ENCODE measurements at places on chromosomes 7 and 10.

DNA sequence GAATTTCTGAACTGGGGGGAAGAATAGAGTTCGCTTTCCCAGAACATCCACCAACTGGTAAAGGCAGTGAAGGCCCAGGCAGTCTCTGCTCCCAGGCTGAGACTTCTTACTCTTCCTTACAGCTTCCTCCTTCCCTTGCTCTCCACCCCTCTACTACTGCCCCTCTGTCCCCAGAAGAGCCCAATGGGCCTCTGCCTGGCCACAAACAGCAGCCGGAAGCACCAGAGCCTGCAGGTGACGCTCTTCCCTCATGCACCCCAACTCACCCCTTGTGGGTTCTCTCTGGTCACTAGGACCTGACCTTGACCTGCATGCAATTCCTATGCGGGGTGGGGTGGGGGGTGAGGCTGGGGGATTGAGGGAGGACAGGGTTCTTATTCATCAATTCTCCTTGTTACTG lies 16.5 kb downstream of the FAM131B start:
- no peaks in the 10 kb centered on the region for H3K27me3 ChIP-seq
- no peak for DNase-seq

GRCh38 chr7:147904219-147904576 lies 686.4 kb upstream of the C7orf33 start:
- H3K4me3 ChIP-seq = no peak overlapping the region
- H3K27ac ChIP-seq = no peak overlapping the region
- DNase-seq = no peak
- no peaks in the 10 kb centered on the region for H3K36me3 ChIP-seq
- H3K4me1 ChIP-seq = no peaks in the 10 kb centered on the region
- H3K27me3 ChIP-seq = no peaks in the 10 kb centered on the region

- H3K27me3 ChIP-seq = no peaks in the 10 kb centered on the region
- H3K4me1 ChIP-seq = no peaks in the 10 kb centered on the region
- H3K36me3 ChIP-seq = no peaks in the 10 kb centered on the region
- DNase-seq = no peak
- H3K4me3 ChIP-seq = no peak overlapping the region
These were observed 183.4 kb downstream of the GNAI1 start for GRCh38 chr7:80318081-80318480.

DNA sequence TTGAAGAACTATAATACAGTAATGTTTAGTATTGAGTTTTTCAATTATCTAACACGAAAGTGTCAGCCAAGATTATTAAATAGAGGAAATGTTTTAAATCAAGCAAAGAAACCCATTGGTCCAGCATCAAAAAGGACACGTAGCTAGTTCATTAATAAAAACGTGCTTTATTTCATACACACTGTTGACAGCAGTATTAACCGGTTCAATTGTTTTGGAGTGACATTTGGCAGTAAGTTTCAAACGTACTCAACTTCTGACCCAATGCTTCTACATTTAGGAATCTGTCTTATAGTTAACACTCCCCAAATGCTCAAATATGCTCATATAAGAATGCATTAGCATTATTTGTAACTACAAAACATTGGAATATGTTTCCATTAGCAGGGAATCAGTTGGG lies 41.3 kb downstream of the SLC16A12 start:
- H3K36me3 ChIP-seq = no peaks in the 10 kb centered on the region
- no peak overlapping the region for H3K27ac ChIP-seq
- no peak overlapping the region for H3K4me3 ChIP-seq
- H3K27me3 ChIP-seq = no peaks in the 10 kb centered on the region

- H3K27me3 ChIP-seq = no peaks in the 10 kb centered on the region
- H3K4me3 ChIP-seq = no peak overlapping the region
- no peak overlapping the region for H3K27ac ChIP-seq
- peaks cover 36% of the 10 kb centered on the region for H3K36me3 ChIP-seq
- DNase-seq = no peak
These were observed 21.1 kb downstream of the FAM133B start for GRCh38 chr7:92569137-92569536.

DNA sequence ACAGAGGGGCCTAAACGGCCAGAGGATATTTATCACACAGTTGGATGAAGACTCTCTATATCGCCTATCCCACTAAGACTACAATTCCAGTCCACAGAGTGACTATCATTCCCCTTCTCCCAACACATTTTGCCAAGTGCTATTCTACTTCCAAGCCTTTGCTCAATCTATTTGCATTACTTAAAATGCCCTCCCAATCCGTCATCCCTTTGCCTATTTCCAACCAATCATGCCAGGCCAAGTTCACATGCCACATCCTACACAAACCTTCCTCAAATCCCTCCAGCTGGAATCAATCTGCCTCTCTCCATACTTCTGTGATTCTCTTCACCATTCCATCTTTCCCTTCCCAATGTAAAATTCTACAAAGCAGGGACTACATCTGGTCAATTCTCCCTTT lies 38.2 kb downstream of the SMURF1 start:
- H3K27ac ChIP-seq = peak overlapping the region; percentile 70
- no peak for DNase-seq
- H3K4me3 ChIP-seq = no peak overlapping the region
- H3K36me3 ChIP-seq = no peaks in the 10 kb centered on the region
- peaks cover 45% of the 10 kb centered on the region for H3K4me1 ChIP-seq
- no peaks in the 10 kb centered on the region for H3K27me3 ChIP-seq

GRCh38 chr7:117338020-117338419 lies 15.2 kb upstream of the WNT2 start:
- no peak overlapping the region for H3K4me3 ChIP-seq
- H3K4me1 ChIP-seq = no peaks in the 10 kb centered on the region
- no peaks in the 10 kb centered on the region for H3K36me3 ChIP-seq
- H3K27me3 ChIP-seq = no peaks in the 10 kb centered on the region

DNA sequence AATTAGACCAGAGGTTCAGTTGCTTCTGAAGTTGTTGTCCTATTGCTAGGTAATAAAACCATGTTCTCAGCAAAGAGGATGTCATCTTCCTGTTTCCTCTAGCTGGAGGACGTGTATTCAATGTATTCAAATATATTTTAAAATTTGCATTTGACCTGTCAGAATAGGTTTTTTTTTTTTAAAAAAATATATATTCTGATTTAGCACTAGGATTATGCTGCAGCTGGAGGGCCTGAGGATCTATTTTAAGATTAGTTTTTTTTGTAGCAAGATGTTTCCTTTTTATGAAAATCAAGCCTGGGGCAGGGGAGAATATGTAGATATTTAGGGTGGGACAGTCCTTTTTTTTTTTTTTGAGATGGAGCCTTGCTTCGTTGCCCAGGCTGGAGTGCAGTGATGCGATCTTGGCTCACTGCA lies 337.0 kb downstream of the FRMD4A start:
- no peaks in the 10 kb centered on the region for H3K4me1 ChIP-seq
- no peaks in the 10 kb centered on the region for H3K36me3 ChIP-seq
- DNase-seq = no peak

- H3K27me3 ChIP-seq = no peaks in the 10 kb centered on the region
- H3K27ac ChIP-seq = no peak overlapping the region
- H3K4me3 ChIP-seq = no peak overlapping the region
- no peak for DNase-seq
- no peaks in the 10 kb centered on the region for H3K4me1 ChIP-seq
These were observed 1519.6 kb downstream of the REEP3 start for GRCh38 chr10:65040796-65041195.

- H3K27ac ChIP-seq = peak overlapping the region; percentile 0
- H3K4me1 ChIP-seq = no peaks in the 10 kb centered on the region
- DNase-seq = peak; percentile 84
- H3K27me3 ChIP-seq = no peaks in the 10 kb centered on the region
- H3K4me3 ChIP-seq = no peak overlapping the region
These were observed 41.2 kb upstream of the ACSL5 start for GRCh38 chr10:112332509-112333228.

DNA sequence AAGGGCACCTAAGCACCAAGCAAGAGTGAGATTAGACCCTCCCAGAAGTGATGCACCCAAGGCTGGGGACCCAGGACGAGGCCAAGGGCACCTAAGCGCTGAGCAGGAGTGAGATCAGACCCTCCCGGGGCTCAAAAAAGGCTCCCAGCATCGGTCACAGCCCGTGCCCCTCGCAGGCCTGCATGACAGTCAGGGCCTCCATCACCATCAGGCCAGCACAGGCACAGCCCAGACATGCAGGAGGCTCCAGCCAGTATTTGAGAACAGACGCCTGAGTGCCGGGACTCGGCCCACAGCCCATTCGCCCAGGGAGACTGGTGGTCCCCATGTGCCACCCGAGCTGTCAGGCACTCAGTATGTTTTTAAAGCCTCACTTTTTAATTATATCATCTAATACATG lies 595.9 kb downstream of the PTPRN2 start:
- DNase-seq = no peak
- no peaks in the 10 kb centered on the region for H3K36me3 ChIP-seq
- no peak overlapping the region for H3K4me3 ChIP-seq
- no peak overlapping the region for H3K27ac ChIP-seq

DNA sequence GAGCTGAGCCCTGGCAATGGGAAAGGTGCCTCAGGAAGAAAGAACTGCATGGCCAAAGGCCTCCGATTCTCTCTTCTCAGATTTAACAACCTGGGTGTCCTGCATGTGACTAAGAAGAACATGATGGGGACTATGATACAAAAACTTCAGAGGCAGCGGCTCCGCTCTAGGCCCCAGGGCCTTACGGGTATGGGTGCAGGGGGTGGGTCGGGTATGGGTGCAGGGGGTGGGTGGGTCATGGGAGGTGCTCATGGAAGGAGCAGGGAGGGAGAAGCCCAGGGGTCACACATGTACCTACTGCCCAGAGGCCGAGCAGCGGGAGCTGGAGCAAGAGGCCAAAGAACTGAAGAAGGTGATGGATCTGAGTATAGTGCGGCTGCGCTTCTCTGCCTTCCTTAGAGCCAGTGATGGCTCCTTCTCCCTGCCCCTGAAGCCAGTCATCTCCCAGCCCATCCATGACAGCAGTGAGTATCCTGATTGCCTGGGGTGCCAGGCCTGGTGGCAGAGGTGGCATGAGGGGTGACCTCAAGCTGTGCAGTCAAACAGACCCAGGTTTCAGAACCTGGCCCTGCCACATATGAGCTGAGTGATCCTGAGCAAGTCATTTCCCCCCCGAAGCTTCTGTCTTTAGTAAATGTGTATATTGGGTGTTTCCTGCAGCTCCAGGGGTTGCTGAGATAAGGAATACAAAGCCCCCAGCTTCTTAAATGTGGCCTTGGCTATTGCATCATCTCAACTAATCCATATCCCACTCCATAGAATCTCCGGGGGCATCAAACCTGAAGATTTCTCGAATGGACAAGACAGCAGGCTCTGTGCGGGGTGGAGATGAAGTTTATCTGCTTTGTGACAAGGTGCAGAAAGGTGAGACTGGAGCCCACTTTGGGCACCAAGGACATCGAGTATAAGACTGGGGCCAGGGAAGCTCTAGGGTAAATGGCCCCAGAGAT lies 2.0 kb downstream of the NFKB2 start:
- H3K27me3 ChIP-seq = no peaks in the 10 kb centered on the region
- H3K4me1 ChIP-seq = no peaks in the 10 kb centered on the region
- DNase-seq = no peak
- H3K27ac ChIP-seq = no peak overlapping the region

- H3K36me3 ChIP-seq = no peaks in the 10 kb centered on the region
- no peak overlapping the region for H3K4me3 ChIP-seq
- H3K4me1 ChIP-seq = no peaks in the 10 kb centered on the region
- no peak overlapping the region for H3K27ac ChIP-seq
These were observed 293.3 kb downstream of the USP6NL start for GRCh38 chr10:11317936-11318670.

DNA sequence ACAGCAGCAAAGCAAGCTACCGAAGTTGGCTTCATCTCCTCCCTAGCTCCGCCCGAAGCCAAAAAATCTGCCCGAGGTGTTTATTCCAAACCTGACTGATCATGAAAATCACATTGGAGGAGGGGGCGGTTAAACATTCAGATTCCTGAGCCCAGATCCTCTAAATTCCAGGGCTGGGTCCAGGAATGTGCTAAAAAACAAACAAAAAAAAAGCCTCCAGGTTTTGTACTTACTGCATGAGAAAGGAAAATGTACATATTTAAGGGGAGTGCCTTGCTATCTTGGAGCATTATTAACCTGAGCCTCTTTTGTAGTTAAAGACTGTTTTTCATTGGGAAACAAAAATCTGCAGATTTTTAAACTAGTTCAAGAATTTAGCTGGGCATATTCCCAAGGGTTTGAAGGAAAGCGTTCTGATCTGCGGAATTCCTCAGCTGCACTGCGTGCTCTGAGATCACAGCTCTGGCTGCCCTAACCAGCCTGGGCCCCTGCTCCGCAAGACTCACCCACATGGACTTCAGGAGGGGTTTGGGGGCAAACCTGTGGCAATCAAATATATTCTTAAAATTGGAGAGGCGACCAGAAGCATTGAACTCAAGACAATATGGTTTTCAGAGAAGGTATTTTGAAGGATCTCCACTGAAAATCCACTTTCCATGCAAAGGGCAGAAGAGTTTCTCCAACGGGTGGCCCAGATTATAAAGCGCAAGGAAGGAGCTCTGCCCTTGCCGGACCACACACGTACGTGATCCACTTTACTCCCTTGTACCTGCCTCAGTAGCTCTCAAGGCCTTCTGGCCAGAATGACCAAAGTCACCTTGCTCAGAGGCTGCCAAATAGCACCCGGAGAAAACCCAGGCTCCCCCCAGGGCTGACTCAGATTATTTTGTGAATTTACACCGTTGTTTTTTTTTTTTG lies 10.0 kb upstream of the TNS3 start:
- H3K27ac ChIP-seq = no peak overlapping the region
- H3K36me3 ChIP-seq = no peaks in the 10 kb centered on the region
- peaks cover 3% of the 10 kb centered on the region for H3K4me1 ChIP-seq
- H3K4me3 ChIP-seq = no peak overlapping the region
- no peak for DNase-seq
- H3K27me3 ChIP-seq = no peaks in the 10 kb centered on the region

Measured in pancreas (tissue), 10 donors.